Right lung (tissue), 10 donors: ENCODE measurements at places on chromosomes 16 and 17.

GRCh38 chr16:526181-527014, 1.1 kb upstream of the CAPN15 start:
- DNase-seq: no peak

GRCh38 chr16:397135-397661, at the start of gene NME4:
NME4 (plus strand) TSS chr16:397199; CDS start chr16:397223, 24 bp downstream.
- DNase-seq: no peak

- no peak for DNase-seq
Observed at GRCh38 chr17:70618641-70619040, 449.3 kb downstream of the KCNJ2 start.

DNA sequence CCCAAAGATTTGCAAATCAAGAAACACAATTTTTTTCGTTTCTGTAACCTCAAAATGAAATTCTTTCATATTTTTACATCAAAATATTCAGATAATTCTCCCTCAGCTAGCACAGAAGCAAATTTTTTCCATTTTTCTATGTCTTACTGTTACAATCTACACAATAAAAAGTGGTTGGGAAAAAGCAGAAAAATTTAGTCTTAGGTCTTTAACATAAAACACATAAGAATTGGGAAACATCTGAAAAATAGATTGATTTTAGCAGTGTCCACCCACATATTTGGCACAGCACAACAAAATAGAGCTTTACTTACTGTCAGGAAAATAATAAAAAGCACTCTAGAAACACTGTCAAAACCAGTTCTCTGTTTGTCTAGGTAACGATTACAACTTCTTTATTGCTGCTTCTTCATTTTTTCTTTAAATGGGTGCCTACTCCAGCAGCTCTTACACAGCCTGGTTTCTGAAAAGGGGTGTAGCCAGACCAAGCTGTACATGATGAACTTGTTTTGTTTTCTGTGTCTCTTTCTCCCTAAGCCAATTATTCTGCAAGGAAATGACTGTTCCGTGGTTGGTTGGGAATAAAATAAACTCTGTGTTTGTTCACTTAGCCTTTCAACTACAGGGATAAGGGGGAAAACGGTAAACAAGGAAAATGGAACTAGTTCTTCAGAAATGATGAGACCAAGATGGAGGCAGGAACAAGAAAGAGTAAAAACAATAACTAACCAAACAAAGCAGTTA, at the start of gene ABCA6:
TSS of gene ABCA6 (minus strand) at position 465 of the 744 bp plus-strand sequence. CDS start 1,192 bp downstream, outside the sequence.
- peak; percentile 61 for DNase-seq

GRCh38 chr17:81253358-81254131, 14.4 kb downstream of the NDUFAF8 start:
- DNase-seq: peak; percentile 38

DNA sequence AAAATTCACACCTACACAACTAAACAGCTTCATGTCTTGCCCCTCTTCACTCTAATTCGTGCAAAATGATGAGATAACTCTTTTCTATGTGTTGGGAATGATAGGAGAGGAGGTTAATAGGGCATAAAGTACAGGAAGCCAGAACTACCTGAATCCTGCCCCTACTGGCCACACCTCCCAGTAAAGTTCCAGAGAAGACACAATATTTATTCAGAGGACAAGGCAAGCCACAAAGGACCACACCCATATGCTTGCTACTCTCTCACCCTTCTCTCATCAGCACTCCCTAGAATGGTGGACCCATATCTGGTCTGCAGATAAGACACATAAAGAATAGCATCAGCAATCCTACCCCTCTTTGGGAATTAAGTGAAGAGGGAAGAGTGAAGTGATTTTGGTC, 74.6 kb downstream of the ZNF18 start:
- DNase-seq: no peak

- no peak for DNase-seq
Observed at GRCh38 chr17:38870259-38871165, 654 bp downstream of the LASP1 start.

DNA sequence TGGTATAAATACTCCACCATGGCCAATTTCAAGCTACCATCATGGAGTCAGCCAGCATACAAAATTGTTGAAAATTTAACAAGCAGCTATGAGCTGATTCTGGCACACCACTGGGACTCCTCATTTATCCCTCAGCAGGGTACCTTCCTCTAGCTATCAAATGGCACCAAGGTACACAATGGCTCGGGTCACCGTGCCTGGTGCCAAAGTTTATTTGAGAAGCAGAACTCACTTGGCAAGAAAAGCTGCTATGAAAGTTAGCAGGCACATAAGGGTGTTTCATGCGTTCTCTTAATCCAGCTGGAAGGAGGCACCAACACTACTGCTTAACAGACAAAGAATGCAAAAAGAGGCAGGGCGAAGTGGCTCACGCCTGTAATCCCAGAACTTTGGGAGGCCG, 51.6 kb downstream of the IKZF3 start:
- DNase-seq: no peak

DNA sequence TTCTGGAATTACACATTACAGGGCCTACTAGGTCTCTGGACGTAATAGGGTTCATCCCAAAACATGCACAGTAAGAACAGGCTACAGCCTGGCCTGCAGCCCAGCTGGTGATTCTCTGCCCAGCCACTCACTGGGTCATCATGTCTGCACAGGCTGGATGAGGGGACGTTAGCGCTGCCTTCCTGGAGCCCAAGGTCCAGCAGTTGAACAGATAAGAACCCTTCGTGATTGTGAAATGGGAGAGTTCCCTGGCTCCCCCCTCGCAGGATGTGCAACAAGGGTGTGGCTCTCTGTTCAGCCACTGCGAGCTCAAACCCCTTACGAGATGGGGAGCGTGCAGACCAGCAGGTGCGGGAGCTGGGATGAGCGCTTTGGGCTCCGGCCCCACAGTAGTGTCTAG, 200.0 kb upstream of the CDH5 start:
- no peak for DNase-seq
